ENCODE measurements at places on chromosomes 3 and 15. TPM values are rescaled to one million over a fixed set of nuclear protein-coding genes. Genes with fewer than 3 reads are reported as not detected.

- no peak for DNase-seq
These were observed 698.7 kb upstream of the GOLIM4 start for GRCh38 chr3:168794427-168794826.

TICRR gene
- polyA plus RNA-seq, result 6.2 TPM

DNA sequence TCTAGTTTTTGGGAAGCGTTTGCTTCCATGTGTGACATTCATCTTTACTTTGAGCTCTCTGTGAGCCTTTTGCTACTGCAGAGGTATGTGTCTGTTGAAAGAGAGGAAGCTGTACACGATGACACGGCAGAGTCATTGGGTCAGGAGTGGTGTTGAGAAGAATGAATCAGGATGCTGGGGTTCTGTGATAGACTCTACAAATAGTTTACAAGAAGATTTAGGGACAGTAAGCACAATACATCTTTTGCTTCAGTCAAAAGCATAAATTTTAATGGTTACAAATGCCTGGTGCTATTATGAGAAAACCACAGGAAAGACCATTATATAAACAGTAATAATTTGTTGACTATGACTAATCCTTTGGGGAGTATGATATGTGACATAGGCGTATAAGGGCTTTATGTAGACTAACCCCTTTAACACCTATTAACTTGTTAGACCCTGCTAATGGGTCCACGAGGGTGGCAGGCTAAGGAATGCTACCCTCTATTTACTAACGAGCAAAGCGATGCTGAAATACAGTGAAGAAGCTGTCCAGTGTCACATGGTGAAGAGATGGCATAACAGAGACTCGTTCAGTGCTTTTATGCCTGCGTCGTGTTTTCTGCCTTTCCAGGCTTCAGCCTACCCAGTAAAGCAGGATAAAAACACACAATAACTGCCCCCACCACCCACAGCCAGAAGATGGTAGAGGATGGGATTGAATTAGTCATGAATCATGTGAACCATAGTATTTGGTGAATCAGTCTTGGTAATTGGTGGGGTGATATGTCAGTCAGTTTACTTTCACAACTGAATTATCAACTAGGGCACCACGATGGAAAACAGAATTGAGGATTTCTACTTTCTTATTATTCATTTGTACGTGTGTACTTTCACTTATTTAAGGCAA, 118.8 kb downstream of the LPP start:
- DNase-seq, result no peak

COL6A5 gene
- 0.06 TPM for polyA plus RNA-seq

DNA sequence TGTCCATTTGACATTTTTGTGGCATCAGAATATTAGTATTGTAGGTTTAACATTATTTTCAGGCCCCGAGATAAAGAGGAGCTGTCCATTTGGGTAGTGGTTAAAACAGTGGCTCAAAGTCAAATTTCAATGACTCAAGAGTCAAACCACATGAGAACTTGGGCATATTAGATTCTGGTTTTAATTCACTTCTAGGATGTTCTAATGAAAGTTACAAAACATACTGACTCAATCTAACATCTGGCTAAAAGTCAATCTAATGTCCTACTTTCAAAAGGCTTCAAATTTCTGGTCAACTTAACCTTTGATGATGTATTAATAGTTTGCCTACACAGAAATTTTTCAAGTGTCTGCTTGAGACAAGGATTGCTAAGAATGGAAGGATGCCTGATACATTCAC, 112.4 kb downstream of the ABI3BP start:
- no peak for DNase-seq

GRCh38 chr3:70621451-70621850, 309.0 kb upstream of the MDFIC2 start:
- DNase-seq, result no peak

DNA sequence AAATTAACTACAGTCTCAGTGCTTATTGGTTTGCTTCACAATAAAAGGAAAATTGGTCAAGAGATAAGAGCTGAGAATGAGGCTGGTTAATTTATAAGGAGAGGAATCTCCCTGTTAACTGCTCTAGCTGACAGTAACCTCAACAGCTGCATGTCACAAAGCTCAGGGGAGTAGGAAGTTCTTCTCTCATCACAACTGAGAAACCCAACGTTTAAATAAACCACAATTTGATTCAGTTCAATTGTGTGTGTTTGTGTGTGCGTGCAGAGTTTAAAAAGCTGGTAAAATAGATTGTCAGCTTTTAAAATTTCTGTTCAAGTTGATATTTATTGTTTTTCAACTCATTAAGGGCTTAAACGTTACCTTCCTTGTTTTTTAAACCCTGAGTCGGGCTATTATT, 3.5 kb upstream of the TGFBR2 start:
- no peak for DNase-seq

GRCh38 chr3:46006238-46007032, 10.8 kb upstream of the FYCO1 start:
- no peak for DNase-seq

TSPAN3 gene
- 427 TPM for polyA plus RNA-seq

DNA sequence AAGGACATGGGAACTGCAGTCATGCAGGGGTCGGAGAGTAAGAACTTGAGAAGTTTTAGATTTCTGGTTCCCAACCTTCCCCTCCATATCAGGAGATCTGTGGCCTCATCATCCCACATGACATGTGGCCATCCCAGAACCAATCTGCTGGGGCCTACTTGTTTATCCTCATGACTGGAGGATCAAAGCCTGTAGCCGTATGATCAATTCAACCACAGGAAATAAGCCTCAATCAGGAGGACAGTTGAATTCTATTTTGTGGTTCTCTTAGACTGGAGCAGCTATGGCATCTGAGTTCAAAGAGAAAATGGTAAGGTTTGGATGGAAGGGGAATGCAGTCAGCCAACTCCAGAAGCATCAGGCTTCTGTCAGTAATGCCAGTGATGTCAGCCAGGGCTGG, 57.2 kb downstream of the IL16 start:
- DNase-seq, result no peak

- DNase-seq, result no peak
These were observed 79.8 kb downstream of the FOXP1 start for GRCh38 chr3:71503525-71504249.

EFHB gene
- 1.0 TPM for polyA plus RNA-seq

- no peak for DNase-seq
These were observed 305.9 kb upstream of the TMCO5A start for GRCh38 chr15:37628507-37628906.

DNA sequence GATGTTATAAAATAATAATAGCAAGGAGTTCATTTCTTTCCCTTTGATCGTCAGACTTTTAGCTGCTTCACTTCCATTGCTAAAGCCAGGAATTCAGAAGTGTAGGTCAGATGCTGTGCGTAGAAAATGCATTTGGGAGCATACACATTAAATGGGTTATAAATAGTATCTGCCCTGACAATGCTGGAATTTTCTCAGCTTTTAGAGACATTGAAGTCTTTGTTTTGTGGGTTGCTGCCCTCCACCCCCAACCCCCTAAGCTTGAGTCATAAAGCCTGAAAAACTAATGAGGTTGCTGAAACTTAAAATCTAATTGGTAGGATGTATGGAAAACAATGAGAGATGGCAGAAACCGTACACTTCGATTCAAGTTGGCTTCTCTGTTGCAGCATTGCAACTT, 81.9 kb downstream of the MITF start:
- DNase-seq, result no peak

SUSD5 gene
- polyA plus RNA-seq, result 4.2 TPM

DNA sequence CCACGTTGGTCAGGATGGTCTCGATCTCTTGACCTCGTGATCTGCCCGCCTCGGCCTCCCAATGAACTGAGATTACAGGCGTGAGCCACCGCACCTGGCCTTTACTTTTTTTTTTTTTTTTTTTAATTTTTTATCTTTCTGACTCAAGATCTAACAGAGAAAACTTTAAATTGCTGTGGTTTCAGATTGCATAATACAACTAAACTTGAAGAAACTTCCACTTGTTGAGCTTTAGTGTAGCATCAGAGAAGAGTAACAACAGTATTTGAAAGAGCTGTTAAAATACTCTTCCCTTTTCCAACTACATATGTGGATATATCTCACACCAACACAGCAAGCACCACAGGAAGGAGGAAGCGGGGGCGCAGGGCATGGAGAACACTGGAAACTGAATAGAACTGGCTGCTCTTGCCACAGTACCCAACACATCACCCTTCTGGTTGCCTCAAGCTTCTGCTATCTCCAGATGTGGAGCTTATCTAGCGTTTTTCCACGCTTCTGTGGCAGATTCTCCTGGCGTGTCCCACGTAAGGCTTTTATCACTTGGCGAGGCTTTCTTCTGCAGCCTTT, 45.4 kb downstream of the MAP6D1 start:
- DNase-seq, result no peak

RPL39L gene
- 27.0 TPM for polyA plus RNA-seq

- no peak for DNase-seq
These were observed 875.1 kb upstream of the EPHA6 start for GRCh38 chr3:95939235-95939809.

GRCh38 chr15:35705030-35705883, 159.3 kb upstream of the DPH6 start:
- no peak for DNase-seq

- no peak for DNase-seq
These were observed 3.1 kb downstream of the CHRNB4 start for GRCh38 chr15:78637776-78638435.

GRCh38 chr15:80804970-80805495, 25.9 kb downstream of the CEMIP start:
- DNase-seq, result no peak

POLG gene
- polyA plus RNA-seq, result 56.1 TPM

EDEM1 gene
- 24.0 TPM for polyA plus RNA-seq

DNA sequence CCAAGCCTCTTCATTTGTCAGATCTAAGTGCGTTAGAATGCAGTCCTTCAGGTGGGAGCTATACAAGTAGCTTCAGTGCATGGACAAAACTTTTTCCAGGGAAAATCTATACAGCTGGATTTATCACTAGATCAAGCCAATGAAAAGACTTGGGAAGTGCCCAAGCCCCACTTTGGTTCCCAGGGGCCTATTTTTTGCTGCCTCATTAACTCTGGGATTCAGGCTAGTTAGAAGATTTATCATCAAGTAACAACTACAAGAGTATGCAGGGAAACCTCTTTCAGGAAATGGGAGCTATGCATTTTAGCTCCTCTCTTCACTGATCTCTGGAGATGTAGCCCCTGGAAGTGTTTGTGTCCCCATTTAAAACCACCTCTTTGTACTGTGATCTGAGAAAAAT, 908.8 kb downstream of the SQOR start:
- no peak for DNase-seq

DNA sequence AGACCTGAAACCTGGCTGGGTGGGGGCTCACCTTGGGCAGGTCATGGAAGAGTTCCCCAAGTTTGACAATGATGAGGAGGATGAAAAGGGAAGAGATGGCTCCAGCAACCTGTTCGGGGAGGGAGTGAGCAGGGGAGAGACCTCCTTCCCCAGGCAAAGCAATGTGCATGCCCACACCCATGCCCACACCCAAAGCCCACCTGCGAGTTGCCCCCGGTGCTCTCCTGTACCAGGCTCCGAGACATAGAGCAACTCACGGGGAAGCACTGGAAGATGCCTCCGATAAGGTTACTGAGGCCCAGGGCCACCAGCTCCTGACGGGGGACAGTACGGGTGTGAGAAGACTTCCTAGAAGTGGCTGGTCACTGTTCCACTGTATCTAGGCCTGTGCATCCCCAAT, 4.9 kb downstream of the SLC26A6 start:
- DNase-seq, result no peak

GRCh38 chr3:78718707-78719106, 1049.1 kb downstream of the ROBO1 start:
- DNase-seq, result no peak

GRCh38 chr3:110928016-110928662, 143.5 kb upstream of the NECTIN3 start:
- DNase-seq, result no peak

DNA sequence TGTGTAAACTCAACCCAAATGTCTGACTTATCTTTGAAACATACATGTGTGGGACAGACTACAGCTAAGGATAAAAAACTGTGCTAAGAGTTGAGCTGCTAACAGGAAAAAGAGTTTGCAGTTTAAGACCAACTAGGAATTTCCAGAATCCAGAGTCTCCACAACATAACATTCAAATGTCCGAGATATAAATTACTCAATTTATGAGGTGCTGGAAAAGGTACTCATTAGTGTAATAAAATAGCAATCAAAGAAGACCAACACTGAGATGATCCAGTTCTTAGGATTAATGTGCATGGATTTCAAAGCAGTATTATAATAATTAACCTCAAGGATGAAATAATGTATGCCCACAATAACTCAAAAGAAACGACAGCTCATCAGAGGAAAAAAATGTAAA, 426.5 kb upstream of the KCNMB2 start:
- no peak for DNase-seq

C2CD4A gene
- 0.16 TPM for polyA plus RNA-seq
